Skeletal muscle cell (primary cell): ENCODE measurements at places on chromosomes 7 and 10.

- no peak for DNase-seq
Measured at GRCh38 chr7:41809940-41810576, 107.2 kb upstream of the INHBA start.

- no peak for DNase-seq
Measured at GRCh38 chr7:113784316-113784715, 134.5 kb downstream of the PPP1R3A start.

DNA sequence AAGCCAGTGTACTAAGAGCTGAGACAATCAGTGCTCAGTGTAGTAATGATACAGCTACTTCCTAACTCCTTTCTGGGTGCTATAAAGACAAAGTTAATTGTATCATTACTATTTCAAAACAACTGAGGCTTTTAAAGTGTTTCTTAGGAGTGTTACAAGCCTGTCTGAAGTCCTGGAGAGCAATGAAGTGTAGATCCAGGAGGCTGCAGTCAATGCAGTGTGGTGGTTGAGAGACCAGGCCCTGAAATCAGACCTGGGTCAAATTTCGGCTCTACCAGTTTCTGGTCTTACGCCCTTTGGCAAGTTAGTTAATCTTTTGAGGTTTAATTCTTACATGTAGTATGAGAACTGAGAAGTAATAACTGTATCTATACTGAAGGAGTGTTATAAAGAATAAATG, 387.0 kb downstream of the SDK1 start:
- no peak for DNase-seq

- DNase-seq = no peak
Measured at GRCh38 chr7:140036224-140036962, 26.4 kb downstream of the PARP12 start.

GRCh38 chr7:97858221-97858620, 14.0 kb downstream of the ASNS start:
- no peak for DNase-seq

GRCh38 chr7:1978656-1979590, 253.8 kb downstream of the MAD1L1 start:
- no peak for DNase-seq

DNA sequence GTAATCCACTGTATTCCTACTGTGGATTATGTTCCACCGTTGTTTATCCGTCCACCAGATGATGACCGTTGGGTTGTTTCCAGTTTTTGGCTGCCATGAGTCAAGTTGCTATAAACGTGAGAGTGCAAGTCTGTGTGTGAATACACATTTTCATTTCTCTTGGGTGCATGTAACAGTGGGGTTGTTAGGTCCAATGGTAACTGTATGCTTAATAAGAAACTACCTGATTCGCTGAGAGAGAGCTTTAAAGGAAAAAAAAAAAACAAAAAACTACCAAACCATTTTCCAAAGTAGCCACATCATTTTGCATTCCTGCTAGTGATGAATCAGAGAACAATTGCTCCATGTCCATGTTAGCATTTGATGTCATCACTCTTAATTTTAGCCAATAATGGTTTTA, 15.9 kb downstream of the UBN2 start:
- DNase-seq = peak; percentile 42

DNA sequence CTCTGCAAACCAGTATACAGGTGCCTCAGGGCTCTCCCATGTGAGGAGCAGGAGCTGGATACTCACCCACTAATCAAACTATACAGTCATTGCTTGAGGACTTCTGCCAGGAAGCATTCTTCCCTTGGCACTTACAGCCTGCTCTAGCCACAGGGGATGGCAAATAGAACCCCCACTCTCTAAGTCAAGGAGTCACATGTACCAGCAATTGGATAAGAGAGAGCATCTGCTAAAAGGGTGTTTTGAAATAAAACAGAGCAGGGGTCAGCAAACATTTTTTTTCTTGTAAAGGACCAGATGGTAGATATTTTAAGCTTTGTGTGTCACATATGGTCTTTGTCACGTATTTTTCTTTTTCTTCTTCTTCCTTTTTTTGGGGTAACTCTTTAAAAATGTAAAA, 865.2 kb upstream of the GHITM start:
- DNase-seq = no peak

- no peak for DNase-seq
Measured at GRCh38 chr7:150784954-150785353, 15.2 kb downstream of the TMEM176B start.

GRCh38 chr7:52791176-52791700, 244.2 kb upstream of the POM121L12 start:
- no peak for DNase-seq

DNA sequence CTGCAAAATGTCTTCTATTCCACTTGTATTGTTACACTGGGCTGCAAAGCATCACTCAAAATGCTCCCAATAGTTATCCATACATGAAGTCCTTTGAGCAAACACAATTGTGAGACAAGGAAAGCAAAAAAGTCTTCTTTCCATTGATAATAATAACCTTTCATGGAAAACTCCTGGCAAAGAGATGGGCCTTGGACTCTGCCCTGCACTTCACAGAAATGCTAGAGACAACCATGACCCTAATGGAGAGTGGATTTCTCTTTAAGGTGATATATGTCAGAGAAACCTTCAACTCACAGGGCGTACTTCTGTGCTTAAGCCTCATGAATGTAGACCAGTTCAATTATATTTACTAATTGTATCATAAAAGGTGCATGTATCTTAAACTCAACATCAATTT, 19.4 kb downstream of the SLC26A3 start:
- no peak for DNase-seq

DNA sequence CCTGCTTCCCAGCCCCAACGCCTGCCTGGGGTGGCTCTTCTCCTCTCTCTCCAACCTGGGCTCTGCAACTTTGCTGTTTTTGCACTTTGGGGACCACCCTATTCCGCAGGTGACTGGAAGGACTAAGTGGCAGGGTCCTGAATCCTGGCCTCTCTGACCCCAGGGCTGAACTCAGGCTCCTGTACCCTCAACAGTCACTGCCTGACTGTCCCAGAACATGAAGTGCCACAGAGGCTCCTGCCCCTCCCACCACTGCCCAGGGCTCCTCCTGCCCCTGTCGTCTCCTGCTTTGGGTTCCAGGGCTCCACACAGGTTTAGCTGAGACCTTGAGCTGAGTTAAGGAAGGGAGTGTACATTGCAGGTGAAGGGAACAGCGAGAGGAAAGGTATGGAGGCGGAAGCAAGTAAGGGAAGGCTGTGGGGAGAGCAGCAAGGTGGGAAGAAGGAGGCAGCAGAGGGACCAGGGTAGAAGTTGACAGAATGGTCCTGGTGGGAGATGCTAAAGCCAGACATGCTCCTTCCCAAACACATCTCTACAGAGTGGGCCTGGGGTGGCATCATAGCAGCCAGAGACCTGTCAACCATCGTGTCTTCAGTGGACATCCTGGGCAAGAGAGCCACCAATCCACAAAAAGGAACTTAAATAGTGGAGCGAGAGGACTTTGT, 5.7 kb upstream of the GRID1 start:
- DNase-seq = no peak

GRCh38 chr10:29591651-29591968, 43.2 kb downstream of the SVIL start:
- no peak for DNase-seq

DNA sequence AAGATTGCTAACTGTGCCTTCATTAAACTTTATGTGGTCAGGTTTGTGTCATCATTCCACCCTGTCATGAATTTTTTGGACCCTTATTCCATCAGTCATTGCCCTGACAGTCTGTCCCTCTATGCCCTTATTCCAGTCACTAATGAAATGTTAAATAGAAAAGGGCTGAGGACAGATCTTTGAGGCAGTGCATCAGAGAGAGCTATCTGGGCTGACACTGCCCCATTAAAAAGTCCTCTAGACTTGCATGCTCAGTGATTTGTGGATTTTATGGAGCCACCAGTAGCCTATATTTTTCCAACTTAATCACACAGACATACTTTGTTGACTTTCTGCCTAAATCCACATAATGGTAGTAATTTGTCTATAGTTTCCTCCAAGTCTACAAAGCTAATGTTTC, 264.7 kb upstream of the YAE1 start:
- no peak for DNase-seq

- no peak for DNase-seq
Measured at GRCh38 chr10:12631787-12632562, 282.6 kb downstream of the CAMK1D start.

GRCh38 chr10:75825235-75825634, 393.8 kb downstream of the LRMDA start:
- DNase-seq = no peak

GRCh38 chr10:51106311-51106945, 32.1 kb downstream of the PRKG1 start:
- DNase-seq = no peak

GRCh38 chr10:14564268-14564744, 210.4 kb downstream of the FAM107B start:
- DNase-seq = no peak

- DNase-seq = no peak
Measured at GRCh38 chr7:105339404-105340323, 49.1 kb downstream of the SRPK2 start.

DNA sequence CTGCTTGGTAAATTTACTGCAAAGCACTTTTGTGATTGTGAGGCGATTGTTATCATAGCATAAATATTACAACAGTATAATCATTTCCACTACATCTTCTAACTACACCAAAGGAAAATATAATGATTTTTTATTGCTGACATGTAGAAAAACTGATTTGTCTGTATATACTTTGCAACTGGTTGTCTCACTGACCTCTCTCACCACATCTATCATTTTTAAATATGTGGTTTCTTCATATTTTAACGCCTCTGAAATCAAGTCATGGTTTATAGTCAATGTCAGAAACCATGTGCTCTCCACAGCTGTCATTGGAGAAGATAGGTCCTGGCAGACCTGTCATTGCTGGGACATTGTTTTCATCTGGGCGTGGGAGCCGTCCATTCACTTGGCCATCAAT, 315.4 kb upstream of the KLF6 start:
- no peak for DNase-seq

GRCh38 chr7:100682228-100682741, 8.7 kb downstream of the GNB2 start:
- no peak for DNase-seq

DNA sequence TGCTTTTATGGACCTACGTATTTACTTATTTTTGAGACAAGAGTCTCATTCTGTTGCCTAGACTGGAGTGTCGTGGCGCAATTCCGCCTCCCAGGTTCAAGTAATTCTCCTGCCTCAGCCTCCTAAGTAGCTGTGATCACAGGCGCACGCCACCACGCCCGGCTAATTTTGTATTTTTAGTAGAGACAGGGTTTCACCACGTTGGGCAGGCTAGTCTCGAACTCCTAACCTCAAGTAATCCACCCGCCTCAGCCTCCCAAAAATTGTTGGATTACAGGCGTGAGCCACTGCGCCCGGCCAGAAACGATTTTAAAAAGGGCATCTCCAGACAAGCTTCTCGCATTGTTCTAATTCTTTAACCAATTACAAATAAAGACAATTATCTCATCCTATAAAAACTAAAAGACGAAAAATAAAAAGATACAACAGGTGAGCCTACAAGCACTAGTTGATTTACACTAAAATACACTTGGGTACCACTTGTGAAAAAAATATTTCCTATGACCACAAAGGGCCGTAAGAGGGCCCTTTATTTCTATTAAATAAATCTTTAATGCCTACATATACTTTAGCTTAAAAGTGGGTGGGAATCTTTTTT, 2.4 kb downstream of the TRA2A start:
- DNase-seq = no peak

- DNase-seq = no peak
Measured at GRCh38 chr10:4514445-4515108, 311.4 kb upstream of the AKR1E2 start.

DNA sequence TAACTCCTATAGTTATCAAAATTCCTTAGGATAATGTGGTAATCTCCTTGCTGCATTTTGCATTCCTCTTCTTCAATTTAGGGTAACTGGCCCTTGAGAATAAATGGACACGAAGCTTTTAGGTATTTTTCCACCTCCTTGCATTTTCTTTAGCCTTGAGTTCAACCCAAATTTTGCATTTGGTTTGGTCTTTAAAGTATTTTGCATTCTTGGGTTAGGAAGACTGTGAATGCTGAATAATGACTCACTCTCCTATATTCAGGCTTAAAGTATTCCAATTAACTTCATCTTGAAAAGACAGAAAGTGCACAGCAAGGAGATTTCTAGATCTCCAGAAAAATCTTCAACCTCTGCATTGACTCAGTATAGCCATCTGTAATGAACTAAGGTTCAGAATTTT, 47.3 kb downstream of the TFPI2 start:
- DNase-seq = no peak
